ENCODE measurements at places on chromosomes 1 and 21. TPM values are rescaled to one million over a fixed set of nuclear protein-coding genes. Genes with fewer than 3 reads are reported as not detected.

The PLPPR4 gene
- total RNA-seq: not detected

The FAM110D gene
- not detected for total RNA-seq

The FAM229A gene
- 4.6 TPM for total RNA-seq

The CDC20 gene
- total RNA-seq: 160 TPM

The RAB7B gene
- total RNA-seq: not detected

The ATP1A4 gene
- not detected for total RNA-seq

The COL8A2 gene
- total RNA-seq: 0.85 TPM

The GREM2 gene
- not detected for total RNA-seq

The SAMD13 gene
- 1.2 TPM for total RNA-seq

The GBP5 gene
- 163 TPM for total RNA-seq

The DYNLT4 gene
- total RNA-seq: 0.36 TPM

The SPRR2F gene
- not detected for total RNA-seq

The MAN1C1 gene
- 4.4 TPM for total RNA-seq

The TACSTD2 gene
- total RNA-seq: 0.92 TPM

The ENAH gene
- 0.65 TPM for total RNA-seq

The LYPD8 gene
- not detected for total RNA-seq

The OR2L2 gene
- not detected for total RNA-seq

The ABCB10 gene
- total RNA-seq: 30.7 TPM

The VWA1 gene
- 0.72 TPM for total RNA-seq

The NBPF12 gene
- total RNA-seq: 5.9 TPM

The LAX1 gene
- total RNA-seq: 20.7 TPM

The OR2AK2 gene
- total RNA-seq: not detected

The DNAJC28 gene
- total RNA-seq: 0.56 TPM

The PLA2G5 gene
- not detected for total RNA-seq

The PRR9 gene
- total RNA-seq: not detected

The LRRC8B gene
- 31.7 TPM for total RNA-seq

The SPOCD1 gene
- total RNA-seq: not detected

The AQP10 gene
- 0.14 TPM for total RNA-seq

The RNU1-4 gene
- total RNA-seq: 820 TPM

The MIXL1 gene
- total RNA-seq: not detected

The LCE3E gene
- total RNA-seq: not detected

The SLC16A4 gene
- 0.51 TPM for total RNA-seq

The CPTP gene
- total RNA-seq: 8.4 TPM

The FOXD3 gene
- not detected for total RNA-seq

The RGS1 gene
- total RNA-seq: 29.4 TPM

The PCP4 gene
- total RNA-seq: not detected

The DMBX1 gene
- not detected for total RNA-seq

The SYNC gene
- not detected for total RNA-seq

The AUNIP gene
- total RNA-seq: 8.8 TPM

The MARK1 gene
- total RNA-seq: not detected

The LCE1F gene
- not detected for total RNA-seq

The NR1I3 gene
- total RNA-seq: not detected

The RAD54L gene
- total RNA-seq: 64.6 TPM

The FBLIM1 gene
- not detected for total RNA-seq

The C1QTNF12 gene
- 4.9 TPM for total RNA-seq

The BNIPL gene
- 0.54 TPM for total RNA-seq

The CHRM3 gene
- 0.36 TPM for total RNA-seq

The ZYG11A gene
- 0.13 TPM for total RNA-seq

The OLFML3 gene
- total RNA-seq: 0.14 TPM

The ERMAP gene
- 4.4 TPM for total RNA-seq

The PIK3R3 gene
- total RNA-seq: 1.4 TPM

The PADI2 gene
- not detected for total RNA-seq

The VSIG8 gene
- total RNA-seq: not detected

The S100A16 gene
- not detected for total RNA-seq

The SERBP1 gene
- total RNA-seq: 491 TPM

The ATP6V1G3 gene
- total RNA-seq: not detected

The SOD1 gene
- total RNA-seq: 286 TPM

The RGSL1 gene
- not detected for total RNA-seq
